Stimulated activated CD8-positive, alpha-beta memory T cell treated with anti-CD3 and anti-CD28 coated beads, Interleukin-15, amount 100 ng/mL, for 24 hours (primary cell): ENCODE measurements at places on chromosomes 2 and 18.
A peak's percentile ranks its signal among the peaks of the same experiment; 100 is the strongest.

DNA sequence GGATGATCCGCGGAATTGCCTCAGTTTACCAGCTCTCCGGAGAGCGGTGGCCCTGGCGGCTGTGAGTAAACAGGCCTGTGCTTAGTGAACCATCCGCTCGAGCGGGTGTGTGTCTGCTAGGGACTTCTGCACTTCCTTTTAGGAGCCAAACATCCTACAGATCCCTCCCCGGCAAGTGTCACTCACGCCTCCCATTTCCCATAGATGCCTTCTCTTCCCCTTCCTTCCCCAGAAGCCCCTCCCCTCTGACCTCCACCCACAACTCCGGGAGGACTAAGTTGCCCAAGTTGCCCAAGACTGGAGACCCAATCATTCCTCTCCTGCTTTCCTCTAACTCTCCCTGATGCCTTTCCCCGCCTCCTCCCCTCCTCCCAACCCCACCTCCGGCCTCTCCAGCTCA lies 2.9 kb downstream of the C1QL2 start:
- DNase-seq: no peak

DNA sequence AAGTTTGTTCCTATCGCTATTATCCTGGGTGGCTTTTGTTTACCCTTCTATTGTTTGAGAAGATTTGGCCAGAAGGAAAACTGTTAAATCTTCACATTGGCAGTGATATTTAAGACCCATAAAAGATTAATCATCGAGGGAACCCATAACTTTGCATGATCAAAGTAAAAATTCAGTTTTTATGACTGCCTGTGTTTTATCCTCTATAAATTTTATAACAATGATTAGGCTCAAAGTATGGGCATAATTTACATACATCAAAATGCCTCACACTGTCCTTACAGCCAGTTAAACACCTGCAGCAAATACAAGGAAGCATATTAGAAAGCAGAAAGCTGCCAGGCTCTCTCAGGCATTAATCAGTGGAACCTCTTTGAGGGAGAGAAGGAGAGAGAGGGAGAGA lies 289.1 kb downstream of the ICOS start:
- no peak for DNase-seq

GRCh38 chr18:2571200-2572170 lies at the start of the genes METTL4 and NDC80:
Gene METTL4 (minus strand): TSS chr18:2571505. CDS start chr18:2567216, 4,289 bp downstream.
Gene NDC80 (plus strand): TSS chr18:2571557. CDS start chr18:2572986, 1,429 bp downstream.
- peak; percentile 69 for DNase-seq

DNA sequence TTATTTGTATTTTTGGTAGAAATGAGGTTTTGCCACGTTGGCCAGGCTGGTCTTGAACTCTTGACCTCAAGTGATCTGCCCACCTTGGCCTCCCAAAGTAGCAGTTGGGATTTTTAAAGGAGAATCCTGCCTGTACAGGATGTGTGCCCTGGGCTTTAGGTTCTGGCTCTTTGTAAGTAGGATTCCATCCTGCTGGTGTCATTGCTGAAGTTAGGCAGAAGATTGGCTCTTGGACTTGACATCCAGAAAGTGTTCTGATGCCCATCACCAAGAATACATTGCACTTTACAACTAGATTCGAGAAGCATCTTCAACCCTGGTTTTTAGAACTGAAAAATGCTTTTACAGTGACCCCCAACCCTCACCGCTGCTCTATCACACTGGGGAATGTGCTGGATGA lies 4.4 kb upstream of the TWIST2 start:
- no peak for DNase-seq

DNA sequence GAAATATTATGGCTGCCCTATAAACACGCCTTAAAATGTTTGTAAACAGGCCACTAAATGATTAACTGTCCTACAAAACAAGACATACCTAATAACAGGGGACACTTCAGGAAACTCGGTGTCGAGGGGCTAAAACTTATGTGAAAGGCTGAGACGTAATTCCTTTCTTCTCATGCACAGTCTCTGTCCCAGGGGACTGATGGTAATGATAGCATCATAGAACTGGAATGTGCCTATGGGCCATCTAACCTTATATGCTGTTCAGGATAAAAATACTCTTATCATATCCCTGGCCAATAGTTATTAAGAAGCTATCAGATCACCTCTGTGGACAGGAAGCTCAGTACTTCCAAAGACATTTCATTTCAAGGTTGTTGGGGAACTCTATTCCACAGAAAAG lies 252.6 kb upstream of the RASGRP3 start:
- DNase-seq: no peak

DNA sequence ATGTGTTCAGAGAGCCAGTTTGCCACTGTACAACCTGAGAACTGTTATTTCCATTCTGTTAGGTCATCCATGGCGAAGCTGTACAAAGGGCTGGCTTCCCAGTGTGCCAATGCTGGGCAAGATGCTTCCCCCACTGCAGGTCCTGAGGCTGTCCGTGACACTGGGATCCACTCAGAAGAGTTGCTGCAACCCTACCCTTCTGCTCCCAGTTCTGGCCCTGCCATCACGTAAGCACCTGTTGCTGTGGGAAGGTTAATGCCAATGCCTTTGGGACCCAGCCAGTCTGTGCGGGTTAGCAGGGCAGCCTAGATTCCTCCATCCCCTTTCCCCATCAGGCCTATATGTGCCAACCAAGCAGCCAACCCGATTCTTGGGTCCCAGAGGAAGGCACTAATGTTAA lies 68.3 kb downstream of the ARHGEF33 start:
- no peak for DNase-seq

DNA sequence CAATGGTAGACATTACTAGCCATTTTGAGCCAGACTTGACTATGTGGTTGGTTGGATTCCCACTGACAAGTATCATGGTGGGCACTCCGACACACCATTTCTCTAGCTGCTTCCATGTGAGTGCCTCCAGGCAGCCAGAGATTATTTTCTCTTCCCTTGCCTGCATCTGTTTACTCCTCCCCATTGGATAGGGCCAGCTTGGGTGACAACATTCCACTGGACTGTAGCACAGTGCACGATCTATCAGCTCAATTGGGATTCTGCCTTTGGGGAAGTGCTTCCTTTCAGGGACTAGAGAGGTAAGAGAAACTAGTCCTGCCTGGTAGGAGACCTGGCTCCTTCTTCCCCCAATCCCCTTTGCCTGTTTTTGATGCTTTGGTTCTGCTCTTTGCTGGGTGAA lies 49.0 kb upstream of the MAP4K3 start:
- DNase-seq: no peak

DNA sequence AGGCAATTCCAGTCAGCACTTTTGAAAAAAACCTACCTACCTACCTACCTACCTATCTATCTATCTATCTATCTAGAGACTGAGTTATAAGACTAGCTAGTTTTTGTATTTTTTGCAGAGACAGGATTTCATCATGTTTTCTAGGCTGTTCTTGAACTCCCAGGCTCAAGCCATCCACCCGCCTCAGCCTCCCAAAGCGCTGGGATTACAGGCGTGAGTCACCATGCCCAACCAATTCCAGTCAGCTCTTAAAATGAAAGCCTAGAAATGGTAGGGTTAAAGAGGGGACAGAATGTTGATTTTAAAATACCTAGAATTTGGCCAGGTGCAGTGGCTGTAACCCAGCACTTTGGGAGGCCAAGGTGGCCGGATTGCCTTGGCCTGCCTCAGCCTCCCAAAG lies 19.1 kb downstream of the MSH2 start:
- no peak for DNase-seq

GRCh38 chr2:165629776-165630175 lies 160.3 kb downstream of the CSRNP3 start:
- no peak for DNase-seq

GRCh38 chr2:152433791-152434190 lies 98.8 kb downstream of the FMNL2 start:
- no peak for DNase-seq

DNA sequence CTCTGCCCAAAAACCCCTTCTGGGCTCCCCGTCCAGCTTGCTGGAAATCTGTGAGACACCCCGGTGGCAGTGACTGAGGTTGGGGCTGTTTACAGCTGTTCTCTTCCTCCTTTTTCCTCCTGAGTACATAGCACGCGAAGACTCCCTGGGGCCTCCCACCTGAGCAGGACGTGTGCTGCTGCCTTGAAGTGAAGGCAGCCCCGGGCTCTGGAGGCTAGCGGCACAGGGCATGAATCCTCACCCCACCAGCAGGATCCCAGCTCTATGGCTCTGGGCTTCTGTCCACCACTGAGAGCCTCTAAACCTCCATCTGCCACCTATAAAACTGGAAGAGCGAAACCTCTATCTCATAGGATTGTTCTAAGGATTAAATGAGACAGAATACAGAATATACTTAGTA lies 182.5 kb downstream of the TMEM163 start:
- no peak for DNase-seq

DNA sequence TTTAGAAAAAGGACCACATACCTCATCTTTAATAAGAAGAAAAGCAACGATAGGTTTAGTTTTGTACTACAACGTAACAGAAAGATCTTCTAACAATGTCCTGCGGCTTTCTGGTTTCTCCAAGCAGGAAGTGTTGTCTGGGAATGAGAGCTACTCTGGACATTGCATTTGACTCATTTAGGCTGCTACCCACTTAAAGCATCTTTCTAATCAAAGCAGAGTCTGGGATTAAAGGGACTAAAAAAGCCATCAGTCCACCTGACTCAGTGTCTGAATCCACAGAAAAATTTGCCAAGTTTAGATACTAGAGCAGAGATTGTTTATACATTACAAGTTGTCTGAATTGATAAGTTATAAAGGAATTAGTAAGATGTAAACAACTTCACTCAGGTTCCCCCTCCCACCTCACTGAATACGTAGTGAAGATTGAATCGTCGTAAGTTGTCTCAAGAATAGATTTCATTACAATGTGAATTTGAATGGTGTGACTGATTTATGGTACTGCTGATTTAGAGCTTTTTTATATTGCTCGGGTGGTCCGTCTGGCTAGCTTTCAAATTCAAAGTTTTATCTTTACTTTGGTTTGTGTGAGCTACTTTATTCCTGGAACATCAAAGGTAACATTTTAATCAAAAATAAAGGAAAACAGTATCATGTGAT lies 70.2 kb upstream of the SMIM21 start:
- DNase-seq: no peak

- no peak for DNase-seq
Observed at GRCh38 chr2:198890490-198890889, 567.2 kb downstream of the SATB2 start.
